Activated CD4-positive, alpha-beta T cell treated with anti-CD3 and anti-CD28 coated beads, Interleukin-2, Interleukin-4, amounts not matched to agents 100 ng/mL and 50 ng/mL, durations not matched to agents 16 hours and 8 hours (primary cell): ENCODE measurements at places on chromosomes 5 and 9.

DNA sequence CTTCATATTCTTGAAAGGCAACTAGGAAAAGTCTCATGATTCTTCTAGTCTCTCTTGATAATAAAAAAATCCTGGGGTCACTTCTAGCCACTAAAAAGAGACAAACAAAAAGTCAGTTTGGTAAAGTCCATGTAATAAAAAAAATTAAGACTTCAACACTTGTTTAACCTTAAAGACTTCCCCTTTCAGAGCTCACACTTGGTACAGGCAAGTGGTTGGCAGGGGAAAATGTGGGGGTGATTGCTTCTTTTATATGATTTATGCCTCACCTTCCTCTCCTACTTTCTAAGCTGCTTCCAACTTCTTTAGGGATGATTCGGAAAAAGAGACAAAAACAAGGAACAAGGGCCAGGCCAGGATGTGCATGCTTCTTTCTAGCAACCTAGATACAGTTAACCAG is 5.1 kb upstream of the ERCC6L2 start:
- no peak for DNase-seq

GRCh38 chr5:137091472-137091871 is 407.7 kb downstream of the SPOCK1 start:
- no peak for DNase-seq

GRCh38 chr5:124343451-124343867 is 403.0 kb downstream of the ZNF608 start:
- peak; percentile 26 for DNase-seq

GRCh38 chr5:55608595-55609349 is 74.0 kb upstream of the PLPP1 start:
- no peak for DNase-seq

DNA sequence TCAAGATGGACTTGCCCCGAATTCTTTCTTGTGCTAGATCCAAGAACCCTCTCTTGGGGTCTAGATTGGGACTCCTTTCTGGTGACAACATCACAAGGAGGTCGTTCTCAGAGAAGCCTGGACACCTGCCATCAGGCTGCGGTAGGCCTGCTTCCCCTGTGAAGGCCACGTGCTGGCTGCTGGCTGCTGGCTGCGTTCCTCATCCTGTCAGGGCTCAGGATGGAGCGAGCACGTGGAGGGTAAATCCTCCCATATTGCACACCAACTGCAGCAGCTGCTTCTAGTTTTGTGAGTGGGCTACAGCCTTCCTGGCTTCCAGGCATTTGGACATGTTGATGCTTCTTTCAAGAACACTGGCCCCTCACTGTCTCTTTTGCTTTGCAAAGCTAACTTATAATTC is 95.6 kb downstream of the HSPA4 start:
- DNase-seq = no peak

DNA sequence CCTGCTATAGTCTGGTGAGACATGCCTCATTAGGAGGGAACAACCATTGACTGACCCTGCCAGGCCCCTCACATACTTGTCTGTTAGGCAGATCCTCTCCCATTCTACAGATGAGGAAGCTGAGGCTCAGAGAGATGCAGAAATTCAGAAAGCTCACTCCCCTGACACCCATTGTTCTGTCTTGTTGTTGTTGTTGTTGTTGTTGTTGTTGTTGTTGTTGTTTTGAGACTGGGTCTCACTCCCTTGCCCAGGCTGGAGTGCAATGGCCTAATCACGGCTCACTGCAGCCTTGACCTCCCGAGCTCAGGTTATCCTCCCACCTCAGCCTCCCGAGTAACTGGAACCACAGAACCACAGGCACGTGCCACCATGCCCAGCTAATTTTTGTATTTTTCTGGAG is 13.1 kb upstream of the CFAP157 start:
- DNase-seq = no peak

- DNase-seq = peak; percentile 62
Measured at GRCh38 chr5:66144834-66145390, 812 bp downstream of the SREK1 start.
